ENCODE measurements at places on chromosomes 13 and 19. TPM values are rescaled to one million over a fixed set of nuclear protein-coding genes. Genes with fewer than 3 reads are reported as not detected.

- peak; percentile 76 for DNase-seq
Observed at GRCh38 chr19:18091217-18091608, 4.5 kb upstream of the IL12RB1 start.

GRCh38 chr19:14889994-14890642 is 4.2 kb upstream of the OR7A17 start:
- DNase-seq: no peak

- peak; percentile 89 for DNase-seq
Observed at GRCh38 chr19:32976223-32976805, 4.3 kb downstream of the FAAP24 start.

- DNase-seq: no peak
Observed at GRCh38 chr19:32642771-32643170, 32.2 kb downstream of the ANKRD27 start.

DNA sequence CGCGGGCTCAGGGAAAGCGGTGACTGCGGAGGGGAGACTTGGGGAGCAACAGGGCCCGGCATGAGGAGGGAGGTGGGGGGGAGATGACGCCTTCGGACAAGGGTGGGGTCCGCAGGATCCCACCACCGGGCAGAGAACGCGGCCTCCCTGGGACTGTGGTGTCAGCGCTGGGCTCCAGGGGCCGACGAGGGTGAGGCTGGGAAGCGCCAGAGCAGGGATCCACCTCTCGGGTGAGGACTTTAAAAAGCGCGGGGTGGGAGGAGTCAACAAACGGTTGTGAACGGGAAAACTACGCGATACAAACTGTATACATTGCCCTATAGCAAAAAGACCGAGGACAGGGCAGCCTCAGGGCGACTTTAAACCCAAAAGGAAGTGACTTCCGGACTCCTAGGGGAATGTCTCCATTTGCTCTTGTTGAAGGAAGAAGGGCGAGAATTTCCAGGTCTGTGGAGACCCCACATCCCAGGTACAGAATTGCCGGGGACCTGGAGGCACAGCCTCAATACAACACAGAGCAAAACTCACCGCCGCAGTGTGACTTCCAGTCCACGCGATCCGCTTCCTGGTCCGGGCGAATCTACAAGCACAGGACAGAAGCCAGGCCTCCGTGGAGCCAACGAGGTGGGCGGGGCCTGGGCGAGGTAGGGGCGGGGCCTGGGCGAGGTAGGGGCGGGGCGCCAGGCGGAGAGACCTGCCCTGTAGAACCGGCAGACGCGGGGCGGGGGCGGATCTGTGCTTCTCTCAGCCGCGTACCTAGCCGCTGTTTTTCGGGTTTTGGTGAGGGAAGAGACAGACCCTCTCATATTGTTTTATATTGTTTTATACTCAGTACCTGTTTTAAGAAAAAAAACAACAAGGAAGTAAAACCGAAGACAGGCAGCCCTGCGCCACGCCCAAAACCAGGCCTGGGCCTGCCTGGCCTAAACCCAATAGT is at the start of gene ZNF888:
TSS of gene ZNF888 (minus strand) at position 588 of the 937 bp plus-strand sequence. CDS start 5,555 bp downstream, outside the sequence.
- DNase-seq: peak; percentile 91

- DNase-seq: no peak
Observed at GRCh38 chr13:33493672-33494365, 208.3 kb upstream of the STARD13 start.

GRCh38 chr13:33281951-33282595 is 3.5 kb downstream of the STARD13 start:
- no peak for DNase-seq

The FBXO27 gene
- total RNA-seq: 13.4 TPM

The ZNF417 gene
- 24.8 TPM for total RNA-seq

The ZNF729 gene
- total RNA-seq: not detected

DNA sequence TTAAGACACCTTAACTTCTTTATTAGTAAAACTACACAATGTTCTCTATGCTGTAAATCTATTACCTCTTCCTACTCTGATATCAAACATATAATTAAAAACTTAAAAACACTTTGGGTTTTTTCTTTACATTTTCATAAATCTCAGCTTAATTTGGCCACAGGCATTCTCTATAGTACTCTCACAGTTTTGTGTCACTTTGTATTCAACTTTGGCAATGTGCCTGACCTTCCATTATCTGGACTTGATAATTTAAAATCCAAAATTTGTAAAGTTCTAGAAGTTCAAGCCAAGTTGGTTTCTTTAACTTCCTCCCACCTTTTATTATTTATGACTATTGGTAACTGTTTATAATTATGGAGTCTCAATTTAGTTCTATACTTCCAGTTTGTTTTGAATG is 46.4 kb downstream of the VWA8 start:
- DNase-seq: no peak

DNA sequence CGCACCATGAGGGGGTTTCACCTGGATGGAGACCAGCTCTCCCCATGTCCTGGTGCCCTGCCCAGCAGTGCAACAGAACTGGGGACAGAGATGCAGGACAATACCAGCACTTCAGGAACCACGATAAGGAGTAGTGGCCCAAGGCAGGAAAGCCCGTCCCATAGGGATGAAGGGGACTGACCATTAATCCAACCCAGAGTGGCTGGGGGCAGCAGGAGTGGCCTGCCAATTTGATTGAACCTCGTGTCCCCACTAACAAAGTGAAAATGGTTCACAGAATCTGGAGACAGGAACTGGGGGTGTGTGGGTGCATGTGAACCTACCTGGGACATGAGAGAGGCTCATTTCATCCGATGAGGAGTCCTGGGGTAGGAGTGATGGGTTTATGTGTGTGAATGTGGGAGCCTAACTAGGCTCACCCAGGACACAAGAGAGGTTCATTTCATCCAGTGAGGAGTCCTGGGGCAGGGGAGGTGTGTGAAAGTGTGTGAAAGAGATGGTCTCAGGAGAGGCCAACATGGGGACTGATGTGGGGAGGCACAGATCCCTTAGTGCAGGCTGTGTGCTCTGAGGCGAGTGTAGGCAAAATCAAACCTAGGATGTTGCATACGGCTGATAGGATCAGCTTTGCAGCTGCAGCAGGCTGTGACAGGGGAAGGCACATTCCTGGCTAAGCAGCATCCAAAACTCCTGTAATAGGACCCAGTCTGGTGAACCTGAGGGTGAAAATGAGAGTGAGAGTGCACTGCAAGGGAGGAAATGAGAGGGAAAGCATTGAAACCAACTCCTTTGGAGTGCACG is 98.2 kb downstream of the ZNF429 start:
- no peak for DNase-seq

DNA sequence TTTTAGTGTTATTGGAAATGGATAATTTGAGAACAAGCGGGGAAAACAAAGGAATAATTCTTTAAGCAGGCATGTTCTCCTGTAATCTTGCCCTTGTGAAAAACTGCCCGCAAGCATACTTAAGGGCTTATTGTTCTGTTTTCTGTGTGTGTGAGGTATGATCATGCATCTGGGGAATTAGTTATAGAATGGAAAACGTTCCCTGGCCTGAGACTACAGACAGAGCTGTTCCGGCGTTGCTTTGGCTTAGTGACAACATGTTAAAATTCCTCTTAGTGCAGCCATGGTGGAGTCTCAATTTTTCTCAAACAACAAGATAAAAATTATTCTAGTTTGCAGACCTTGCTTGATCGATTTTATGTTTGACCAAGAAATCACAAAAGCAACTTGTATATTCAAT is 560.2 kb upstream of the SPRY2 start:
- no peak for DNase-seq

- no peak for DNase-seq
Observed at GRCh38 chr19:50712833-50713232, 6.8 kb downstream of the SHANK1 start.

The CATSPERD gene
- not detected for total RNA-seq

The ZNF415 gene
- 12.6 TPM for total RNA-seq

DNA sequence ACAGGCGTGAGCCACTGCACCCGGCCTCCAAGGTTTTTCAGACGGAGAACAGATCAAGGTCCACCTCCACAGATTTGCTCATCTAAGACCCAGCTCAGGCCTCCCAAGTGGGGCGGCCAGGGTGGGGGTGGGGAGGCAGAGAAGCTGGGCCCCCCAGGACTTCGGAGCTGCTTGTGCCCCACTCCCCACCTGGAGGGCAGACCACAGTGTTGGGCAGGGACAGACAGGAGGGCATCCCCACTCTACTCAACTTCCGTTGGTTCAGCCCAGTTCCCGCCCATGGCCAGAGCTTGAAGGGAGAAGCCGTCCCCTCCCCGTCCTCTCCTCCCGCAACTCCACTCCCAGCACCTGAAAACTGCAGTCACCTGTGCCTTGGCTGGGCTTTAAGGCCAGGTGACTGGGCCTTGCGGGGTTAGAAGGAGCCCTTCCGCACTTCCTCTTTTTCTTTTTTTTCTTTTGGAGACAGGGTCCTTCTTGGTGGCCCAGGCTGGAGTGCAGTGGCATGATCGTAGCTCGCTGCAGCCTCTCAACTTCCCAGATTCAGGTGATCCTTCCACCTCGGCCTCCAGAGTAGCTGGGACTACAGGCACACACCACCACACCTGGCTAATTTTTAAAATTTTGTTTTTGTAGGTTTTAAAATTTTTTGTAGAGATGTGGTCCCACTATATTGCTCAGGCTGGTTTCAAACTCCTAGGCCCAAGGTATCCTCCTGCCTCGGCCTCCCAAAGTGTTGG is 734 bp upstream of the LRRC8E start:
- no peak for DNase-seq
